ENCODE measurements at places on chromosomes 2 and 18.

DNA sequence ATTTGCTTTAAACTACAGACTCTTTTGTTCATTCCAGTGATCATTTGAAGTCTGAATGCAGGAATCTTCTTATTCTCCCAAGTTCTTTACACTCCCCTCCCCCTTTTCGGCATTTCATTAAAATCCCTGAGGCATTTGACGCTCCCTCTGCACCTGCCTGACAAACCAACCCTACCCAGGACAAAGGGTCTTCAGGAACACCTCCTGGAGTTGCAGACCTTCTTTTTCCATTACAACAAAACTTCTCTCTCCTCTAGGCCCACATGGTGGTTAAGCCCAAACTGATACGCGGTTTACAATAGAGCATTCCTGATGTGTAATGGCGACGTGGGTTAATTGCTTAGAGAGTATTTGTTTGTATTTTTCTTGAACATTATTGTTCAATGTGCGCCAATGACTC is 367.4 kb downstream of the FBXO15 start:
- H3K27me3 ChIP-seq: no peaks in the 10 kb centered on the region
- peak; percentile 13 for DNase-seq
- no peak overlapping the region for H3K4me3 ChIP-seq
- no peak overlapping the region for H3K27ac ChIP-seq

- H3K27me3 ChIP-seq: no peaks in the 10 kb centered on the region
- H3K4me3 ChIP-seq: no peak overlapping the region
- DNase-seq: peak; percentile 66
- H3K27ac ChIP-seq: no peak overlapping the region
- H3K36me3 ChIP-seq: no peaks in the 10 kb centered on the region
Measured at GRCh38 chr2:43444989-43445645, 150.7 kb downstream of the THADA start.

GRCh38 chr18:49486606-49486952 is 455 bp downstream of the C18orf32 start:
- H3K27ac ChIP-seq: no peak overlapping the region
- peaks cover 17% of the 10 kb centered on the region for H3K36me3 ChIP-seq
- no peak for DNase-seq

DNA sequence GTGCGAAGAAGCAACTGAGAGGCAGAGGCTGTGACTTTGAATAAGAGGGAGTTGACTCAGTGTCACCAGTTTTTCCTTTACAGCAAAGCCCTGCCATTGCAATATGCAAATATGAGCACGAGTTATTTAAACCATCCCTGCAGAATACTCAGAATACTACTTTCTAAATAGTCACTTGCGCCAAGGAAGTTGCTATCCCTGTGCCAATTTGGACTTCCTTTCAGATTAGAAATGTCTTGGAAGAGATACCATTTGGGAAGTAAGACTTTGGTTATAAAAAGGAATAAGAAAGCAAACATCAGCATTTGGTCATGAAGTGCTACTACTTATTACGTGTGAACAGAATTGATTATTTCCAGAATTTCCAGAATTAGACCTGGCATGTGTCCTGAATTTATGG is 151.8 kb upstream of the MYT1L start:
- H3K27me3 ChIP-seq: no peaks in the 10 kb centered on the region
- H3K4me3 ChIP-seq: no peak overlapping the region
- no peaks in the 10 kb centered on the region for H3K36me3 ChIP-seq

GRCh38 chr2:134413430-134413829 is 159.6 kb downstream of the MGAT5 start:
- H3K27me3 ChIP-seq: no peaks in the 10 kb centered on the region
- H3K4me1 ChIP-seq: peaks cover 2% of the 10 kb centered on the region
- H3K4me3 ChIP-seq: no peak overlapping the region
- DNase-seq: no peak

All from mesendoderm (in vitro differentiated cells).